CD8-positive, alpha-beta memory T cell (primary cell): ENCODE measurements at places on chromosomes 13 and 19. TPM values are rescaled to one million over a fixed set of nuclear protein-coding genes. Genes with fewer than 3 reads are reported as not detected.

GRCh38 chr13:21579754-21580316 is 24.1 kb downstream of the MICU2 start:
- no peak for DNase-seq

DNA sequence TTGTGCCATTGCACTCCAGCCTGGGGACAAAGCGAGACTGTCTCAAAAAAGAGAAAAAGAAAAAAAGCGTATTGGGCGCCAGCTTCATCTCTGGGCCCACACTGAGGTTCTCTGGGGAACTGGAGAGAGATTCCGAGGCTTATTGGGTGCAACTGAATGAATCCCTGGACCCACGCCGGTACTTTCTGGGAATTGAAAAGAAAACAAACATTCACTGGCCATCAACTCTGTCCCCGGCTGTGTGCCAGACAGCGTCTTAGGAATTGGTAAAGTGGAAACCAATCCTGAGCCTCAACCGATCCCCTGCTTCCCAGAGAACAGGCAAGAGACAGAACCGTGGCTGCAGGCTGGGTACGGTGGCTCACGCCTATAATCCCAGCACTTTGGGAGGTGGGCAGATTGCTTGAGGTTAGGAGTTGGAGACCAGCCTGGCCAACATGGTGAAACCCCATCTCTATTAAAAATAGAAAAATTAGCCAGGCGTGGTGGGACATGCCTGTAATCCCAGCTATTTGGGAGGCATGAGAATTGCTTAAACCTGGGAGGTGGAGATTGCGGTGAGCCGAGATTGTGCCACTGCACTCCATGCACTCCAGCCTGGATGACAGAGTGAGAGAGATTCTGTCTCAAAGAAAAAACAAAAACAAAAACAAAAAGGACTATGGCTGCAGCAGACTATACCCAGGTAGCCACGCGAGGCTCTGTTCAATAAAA is 8.6 kb downstream of the ANO8 start:
- DNase-seq = no peak

- DNase-seq = no peak
These were observed 2.8 kb downstream of the COL4A2 start for GRCh38 chr13:110309661-110310524.

- no peak for DNase-seq
These were observed 33.0 kb downstream of the KCTD4 start for GRCh38 chr13:45167611-45168554.

GRCh38 chr13:82480415-82480814 is 1401.9 kb downstream of the SLITRK1 start:
- DNase-seq = no peak

GRCh38 chr13:48873587-48873986 is 102.1 kb upstream of the FNDC3A start:
- no peak for DNase-seq

DNA sequence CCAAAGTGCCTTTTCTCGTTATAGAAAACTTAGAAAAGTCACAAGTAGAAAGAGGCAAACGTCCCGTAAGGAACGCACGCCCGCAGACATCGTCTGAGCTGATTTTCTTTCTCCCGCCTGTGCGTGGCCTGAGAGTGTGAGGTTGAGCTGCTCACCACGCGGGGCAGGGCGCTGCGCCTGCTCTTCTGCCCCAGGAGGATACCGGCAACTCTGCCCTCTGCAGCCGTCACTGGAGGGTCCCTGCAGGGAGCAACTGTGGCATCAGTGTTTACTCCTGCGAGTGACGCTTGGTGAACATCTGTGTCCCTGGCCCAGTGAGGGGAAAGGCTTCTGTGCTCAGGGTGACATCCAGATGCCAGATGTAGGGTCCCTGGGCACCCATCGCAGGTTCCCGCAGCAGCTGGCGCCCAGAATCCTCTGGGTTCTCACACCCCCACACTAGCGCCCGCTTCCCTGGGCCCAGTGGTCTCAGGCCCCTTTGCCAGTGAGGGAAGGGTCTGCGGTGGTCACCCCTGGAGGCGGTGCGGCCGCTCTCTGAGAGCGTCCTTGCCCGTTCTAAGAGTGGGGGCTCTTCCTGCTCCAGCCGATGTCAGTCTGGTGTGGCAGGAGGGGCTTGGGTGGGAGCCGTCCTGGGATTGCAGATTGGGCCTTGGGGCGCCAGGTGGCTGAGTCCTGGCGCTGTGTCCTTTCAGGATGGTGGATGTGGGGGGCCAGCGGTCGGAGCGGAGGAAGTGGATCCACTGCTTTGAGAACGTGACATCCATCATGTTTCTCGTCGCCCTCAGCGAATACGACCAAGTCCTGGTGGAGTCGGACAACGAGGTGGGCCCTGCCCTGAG is 17.4 kb upstream of the GNA15 start:
- no peak for DNase-seq

CABP5 gene
- not detected for polyA plus RNA-seq

GRCh38 chr13:107043021-107043956 is 475.4 kb upstream of the ARGLU1 start:
- DNase-seq = no peak

DNA sequence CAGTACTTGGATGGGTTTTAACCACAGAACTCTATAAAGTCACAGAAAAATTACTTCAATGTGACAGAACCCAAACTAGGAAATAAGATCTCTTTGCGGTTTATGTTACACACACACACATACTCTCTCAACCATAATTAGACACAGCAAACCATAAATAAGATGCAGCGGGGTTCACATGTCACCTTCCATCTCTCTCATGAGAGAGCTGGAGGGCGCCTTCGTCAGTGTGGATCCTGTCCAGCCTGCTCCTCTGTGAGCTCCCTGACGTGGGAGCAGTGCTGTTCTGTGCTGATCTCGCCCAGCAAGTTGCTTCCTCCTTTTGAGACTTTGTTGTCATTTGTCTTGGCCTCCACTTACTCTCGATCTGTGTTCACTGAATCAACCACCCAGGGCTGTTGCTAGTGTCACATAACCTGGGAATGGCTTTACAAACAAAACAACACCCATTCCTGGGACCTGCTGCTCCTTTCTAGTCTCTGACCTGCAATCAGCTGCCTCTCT is 204.9 kb upstream of the KL start:
- DNase-seq = no peak

NAPSA gene
- polyA plus RNA-seq = 1.6 TPM

ONECUT3 gene
- not detected for polyA plus RNA-seq

DNA sequence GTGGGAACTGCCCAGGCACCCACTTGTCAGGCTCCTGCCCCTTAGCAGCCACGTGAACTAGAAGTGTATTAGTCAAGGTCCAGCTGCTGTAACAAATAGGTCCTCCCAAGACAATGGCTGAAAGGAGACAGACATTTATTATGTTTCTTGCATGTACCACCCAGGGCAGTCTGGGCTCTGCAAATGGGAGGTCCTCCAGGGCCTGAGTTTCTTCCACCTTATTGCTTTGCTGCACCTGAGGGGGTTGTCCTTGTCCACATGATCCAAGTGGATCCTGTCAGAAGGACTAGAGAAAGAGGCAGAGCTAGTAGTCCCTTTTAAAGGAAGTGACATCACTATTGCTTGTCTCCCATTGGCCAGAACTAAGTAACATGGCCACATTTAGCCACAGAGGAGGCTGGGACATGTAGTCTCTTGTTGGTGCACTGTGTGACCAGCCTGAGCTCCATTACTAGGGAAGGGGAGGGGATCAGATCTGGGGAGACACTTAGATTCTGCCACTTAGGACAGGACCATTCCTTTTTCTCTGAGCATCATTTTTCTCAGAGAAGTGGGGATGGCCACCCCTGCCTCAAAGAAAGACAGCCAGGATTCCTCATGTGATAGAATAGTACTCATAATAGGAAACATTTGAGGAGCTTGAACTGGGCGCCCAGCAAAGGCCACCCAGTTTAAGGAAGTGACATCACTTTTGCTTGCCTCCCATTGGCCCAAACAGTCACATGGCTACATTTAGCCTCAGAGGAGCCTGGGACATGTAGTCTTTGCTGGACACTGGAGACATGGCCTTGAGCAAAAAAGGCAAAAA is 15.1 kb downstream of the CC2D1A start:
- no peak for DNase-seq

- no peak for DNase-seq
These were observed 96.1 kb downstream of the OXGR1 start for GRCh38 chr13:96898212-96898611.

- DNase-seq = no peak
These were observed 1142.4 kb downstream of the SLITRK1 start for GRCh38 chr13:82739881-82740280.

GRCh38 chr13:32474999-32475792 is 47.3 kb upstream of the N4BP2L1 start:
- no peak for DNase-seq

NLRP7 gene
- polyA plus RNA-seq = not detected

DNA sequence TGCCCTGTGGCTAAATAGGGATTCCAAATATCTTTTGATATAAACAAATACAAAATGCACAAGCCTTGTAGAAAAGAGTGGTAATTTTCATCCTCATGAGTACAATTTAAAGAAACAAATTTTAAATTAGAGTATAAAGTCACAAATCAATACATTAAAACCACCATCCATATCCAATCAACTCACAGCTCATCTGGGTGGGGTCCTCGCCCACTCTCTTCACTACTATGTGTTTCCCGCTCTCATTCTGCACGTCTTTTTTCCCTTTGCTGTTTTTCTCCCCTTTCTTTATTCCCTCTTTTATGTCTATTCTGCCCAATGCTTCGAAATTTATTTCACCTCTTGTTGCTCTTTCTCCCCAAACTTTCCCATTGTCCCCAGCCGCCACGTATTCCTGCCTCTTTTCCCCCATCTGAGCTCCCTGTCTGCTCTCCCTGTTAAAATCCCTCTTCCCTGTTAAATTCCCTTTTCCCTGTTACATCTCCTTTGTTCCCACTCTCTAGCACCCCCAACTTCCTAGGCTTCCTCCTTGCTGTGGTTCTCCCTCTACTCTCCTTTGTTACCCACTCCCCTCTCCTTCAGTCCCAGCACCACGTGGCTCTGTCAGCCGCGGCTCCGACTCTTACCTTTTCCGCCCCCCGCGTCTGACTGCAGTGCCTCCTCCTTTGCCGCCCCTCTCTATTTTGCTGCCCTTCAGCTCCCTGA is 1.3 kb downstream of the ZNF616 start:
- no peak for DNase-seq

ATP12A gene
- not detected for polyA plus RNA-seq
